ENCODE measurements at places on chromosomes 4 and X.
A peak's percentile ranks its signal among the peaks of the same experiment; 100 is the strongest.

GRCh38 chr4:86452422-86452891, 92.6 kb upstream of the MAPK10 start:
- DNase-seq: no peak

- DNase-seq: no peak
These were observed 84.8 kb upstream of the ZNF827 start for GRCh38 chr4:146023334-146023967.

GRCh38 chr4:22268350-22269025, 247.4 kb downstream of the ADGRA3 start:
- DNase-seq: no peak

GRCh38 chr4:82469791-82470345, 39.5 kb downstream of the ENOPH1 start:
- no peak for DNase-seq

- no peak for DNase-seq
These were observed 72.7 kb upstream of the PSAPL1 start for GRCh38 chr4:7507381-7507780.

DNA sequence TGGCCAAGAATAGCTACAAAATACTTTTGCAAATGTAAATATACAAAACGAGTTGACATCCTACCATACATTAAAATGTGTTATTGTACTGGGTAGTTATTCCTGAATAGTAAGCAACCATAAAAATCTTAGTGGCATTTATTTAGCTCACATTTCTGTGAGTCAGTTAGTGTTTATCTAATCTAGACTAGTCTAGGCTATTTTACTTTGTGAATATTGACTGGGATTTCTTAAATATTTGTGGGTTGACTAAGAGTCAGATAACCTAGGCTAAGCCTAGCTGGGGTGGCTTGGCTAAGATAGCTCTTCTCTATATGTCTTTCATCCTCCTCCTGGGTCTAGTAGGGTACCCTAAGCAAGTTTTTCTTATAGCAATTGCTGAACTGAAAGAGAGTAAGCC, 543.8 kb upstream of the DIAPH2 start:
- DNase-seq: no peak

- no peak for DNase-seq
These were observed 245.3 kb upstream of the JADE1 start for GRCh38 chr4:128564081-128564630.

GRCh38 chrX:153861733-153862310, 24.2 kb downstream of the L1CAM start:
- DNase-seq: no peak

DNA sequence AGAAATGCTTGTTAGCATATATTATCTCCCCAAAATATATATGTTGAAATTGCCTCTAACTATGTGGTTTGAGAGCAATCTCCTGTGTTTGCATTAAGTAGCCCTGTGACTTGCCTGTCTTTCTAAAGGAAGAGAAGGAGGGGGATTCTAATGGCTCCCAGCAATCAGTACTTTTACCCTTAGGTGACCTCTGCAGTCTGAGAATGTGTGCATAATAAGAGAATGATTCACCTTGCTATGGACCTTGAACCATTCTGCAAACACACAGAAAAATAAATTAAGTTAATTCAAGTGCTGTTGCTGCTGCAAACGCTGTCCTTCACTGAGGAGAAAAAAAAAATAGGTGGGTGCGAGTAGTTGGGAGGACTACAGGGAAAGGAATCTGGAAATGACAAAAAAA, 322.2 kb downstream of the IQCM start:
- no peak for DNase-seq

- DNase-seq: no peak
These were observed 129.8 kb upstream of the SLC34A2 start for GRCh38 chr4:25525896-25526295.

GRCh38 chr4:83174844-83175414, 60.4 kb upstream of the PLAC8 start:
- no peak for DNase-seq

DNA sequence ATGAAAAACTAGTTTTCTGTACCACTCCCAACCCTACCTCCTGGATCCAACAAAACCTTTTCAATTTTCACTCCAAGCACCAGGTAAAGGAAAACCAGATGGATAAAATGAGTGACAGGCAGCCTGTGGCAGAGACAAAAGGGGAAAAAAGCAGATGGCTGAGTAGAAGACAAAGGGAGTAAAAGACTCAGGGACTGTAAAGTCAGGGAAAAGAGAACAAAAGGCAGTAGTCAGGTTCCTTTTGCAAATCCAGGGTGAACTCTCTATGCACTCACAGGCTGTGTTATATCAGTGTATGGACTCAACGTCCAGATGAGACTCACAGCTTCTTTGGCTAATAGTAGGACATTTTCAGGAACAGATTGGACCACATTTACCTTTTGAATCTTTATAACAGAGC, 54.2 kb downstream of the QRFPR start:
- DNase-seq: no peak

DNA sequence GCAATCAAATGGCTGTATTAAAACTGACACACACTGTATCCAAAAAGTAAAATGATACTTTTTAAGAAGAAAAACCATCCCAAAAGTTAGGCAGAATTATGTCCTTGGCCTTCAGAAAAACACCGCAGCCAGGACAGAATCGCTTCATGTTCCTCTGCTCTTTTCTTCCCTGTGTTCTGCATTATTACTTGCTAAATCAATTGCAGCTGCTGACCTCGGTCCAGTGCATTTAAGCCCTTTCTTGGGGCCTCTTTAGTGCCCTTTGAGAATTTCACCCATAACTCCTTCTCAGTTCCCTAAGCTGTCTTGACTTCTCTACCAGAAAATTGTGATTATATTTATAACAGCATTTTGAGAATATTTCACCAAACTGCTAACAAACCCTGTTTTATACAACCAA, 696.9 kb downstream of the PCDH7 start:
- DNase-seq: no peak

DNA sequence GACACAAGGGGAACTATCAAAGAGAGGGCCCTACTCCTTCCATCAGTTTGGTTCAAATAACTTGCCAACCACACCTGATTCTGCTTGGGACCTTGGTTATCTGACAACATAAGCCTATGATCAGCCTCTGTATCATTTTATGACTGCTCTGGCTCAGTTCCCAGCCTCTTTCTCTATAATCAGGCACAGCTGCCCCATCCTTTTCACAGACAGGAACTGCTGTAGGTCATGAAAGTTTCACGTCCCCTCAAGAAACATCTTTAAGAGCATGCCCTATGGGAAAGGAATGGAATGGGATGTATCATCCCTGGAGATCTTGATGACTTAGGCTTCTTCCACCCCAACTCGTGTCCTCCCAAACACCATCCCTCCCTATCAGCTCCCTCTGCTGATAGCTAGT, 243.4 kb downstream of the AR start:
- DNase-seq: no peak

GRCh38 chr4:29711226-29711625, 1008.9 kb upstream of the PCDH7 start:
- DNase-seq: no peak

GRCh38 chrX:105869701-105870100, 47.4 kb downstream of the NRK start:
- no peak for DNase-seq

- DNase-seq: no peak
These were observed 268.6 kb upstream of the PCDH18 start for GRCh38 chr4:137800861-137801260.

- no peak for DNase-seq
These were observed 60.9 kb downstream of the SEC24B start for GRCh38 chr4:109494563-109494962.

GRCh38 chr4:22343606-22344005, 172.3 kb downstream of the ADGRA3 start:
- DNase-seq: no peak

GRCh38 chr4:20684852-20685763, 15.2 kb upstream of the PACRGL start:
- DNase-seq: peak; percentile 82

DNA sequence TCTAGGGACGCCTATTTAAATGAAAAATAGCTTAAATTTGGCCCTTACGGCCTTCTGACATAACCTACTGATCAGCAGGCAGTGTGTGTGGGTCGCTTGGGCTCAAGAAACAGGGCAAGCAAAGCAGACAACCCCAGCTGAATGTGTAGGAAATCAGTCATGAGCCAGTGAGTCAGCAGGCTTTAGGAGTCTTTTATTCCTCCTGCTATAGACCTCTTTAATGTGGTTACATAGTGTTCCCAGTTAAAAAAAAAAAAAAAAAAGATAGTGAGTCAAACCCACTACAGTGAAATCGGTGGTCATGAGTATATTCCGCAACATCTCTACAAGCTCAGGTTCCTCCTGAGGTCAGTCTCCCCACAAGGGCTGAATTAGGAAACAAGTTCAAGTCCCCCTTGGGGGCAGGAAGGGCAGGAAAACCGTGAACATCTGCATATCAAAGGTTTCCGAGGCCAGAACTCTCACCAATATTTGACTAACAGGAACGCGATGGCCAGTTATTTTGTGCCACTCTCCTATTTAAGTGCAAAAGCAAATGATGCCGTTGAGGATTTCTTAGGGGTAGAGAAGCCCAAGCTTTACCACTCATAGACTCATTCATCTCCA, 32.7 kb downstream of the ACSL1 start:
- DNase-seq: peak; percentile 82

DNA sequence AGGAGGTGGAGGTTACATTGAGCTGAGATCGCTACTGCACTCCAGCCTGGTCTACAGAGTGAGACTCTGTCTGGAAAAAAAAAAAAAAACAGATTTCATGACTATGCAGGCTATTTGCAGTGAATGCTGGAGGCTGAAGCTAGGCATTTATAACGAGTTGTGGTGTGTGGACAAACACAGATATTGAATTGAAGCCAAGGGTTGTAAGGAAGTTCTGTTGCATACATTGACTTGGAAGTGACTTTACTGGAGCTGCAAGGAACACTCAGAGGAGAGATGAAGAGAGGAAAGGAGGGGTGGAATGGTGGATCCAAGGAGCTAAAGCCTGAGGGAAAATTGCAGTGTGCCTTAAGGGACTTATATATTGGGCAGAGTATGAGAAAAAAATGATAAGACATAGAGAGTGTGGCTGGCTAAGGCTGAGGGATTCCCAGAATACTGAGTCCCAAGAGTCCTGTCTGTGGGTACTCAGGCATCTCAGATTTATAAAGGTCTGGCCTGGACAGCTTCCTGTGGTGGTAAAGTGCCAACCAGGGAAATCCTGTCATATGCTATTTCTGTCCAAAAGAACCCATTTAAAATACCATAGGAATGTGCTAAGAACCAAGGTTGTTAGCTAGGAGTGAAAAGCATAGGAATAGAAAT, 87.8 kb upstream of the GUCY1A1 start:
- no peak for DNase-seq

DNA sequence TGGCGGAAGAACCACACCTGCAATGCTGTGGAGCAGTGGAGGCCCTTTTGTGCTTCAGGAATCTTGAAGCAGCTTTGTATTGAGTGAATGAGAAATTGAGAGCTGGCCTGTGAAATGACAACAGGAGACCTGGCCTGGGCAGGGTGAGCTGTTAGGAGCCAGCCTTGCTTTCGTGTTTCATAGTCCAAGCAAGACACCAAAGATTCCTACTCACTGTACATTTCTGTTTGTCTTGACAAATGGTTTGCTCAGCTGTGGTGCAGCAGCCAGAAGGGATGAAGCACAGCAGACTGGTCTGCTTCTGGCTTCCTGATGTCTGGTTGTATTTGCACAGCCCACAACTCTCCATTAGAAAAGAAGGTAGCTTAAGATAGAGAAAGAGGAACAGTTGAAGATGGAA, 96.5 kb downstream of the GATB start:
- no peak for DNase-seq

GRCh38 chr4:7002336-7002735, 40.8 kb upstream of the TADA2B start:
- no peak for DNase-seq

- no peak for DNase-seq
These were observed 2.6 kb downstream of the POLA1 start for GRCh38 chrX:24696294-24696693.

DNA sequence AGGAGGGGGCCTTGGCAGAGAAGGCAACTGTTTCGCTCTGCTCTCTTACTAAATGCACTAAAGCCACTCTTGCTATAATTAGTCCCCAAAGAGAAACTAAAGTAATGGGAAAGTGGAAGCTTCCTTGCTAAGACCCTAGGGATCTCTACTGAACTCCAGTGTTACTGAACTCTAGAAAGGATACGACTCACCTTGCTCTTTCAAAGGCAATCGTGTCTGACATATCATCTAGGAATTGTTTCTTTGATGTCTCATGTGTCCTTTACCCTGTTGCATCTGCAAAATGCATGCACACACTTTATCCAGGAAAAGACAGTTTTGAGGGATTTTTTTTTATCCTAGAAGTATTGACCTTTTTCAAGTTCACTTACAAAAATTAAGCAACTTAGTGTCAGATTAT, 148.1 kb upstream of the FAM9B start:
- no peak for DNase-seq

DNA sequence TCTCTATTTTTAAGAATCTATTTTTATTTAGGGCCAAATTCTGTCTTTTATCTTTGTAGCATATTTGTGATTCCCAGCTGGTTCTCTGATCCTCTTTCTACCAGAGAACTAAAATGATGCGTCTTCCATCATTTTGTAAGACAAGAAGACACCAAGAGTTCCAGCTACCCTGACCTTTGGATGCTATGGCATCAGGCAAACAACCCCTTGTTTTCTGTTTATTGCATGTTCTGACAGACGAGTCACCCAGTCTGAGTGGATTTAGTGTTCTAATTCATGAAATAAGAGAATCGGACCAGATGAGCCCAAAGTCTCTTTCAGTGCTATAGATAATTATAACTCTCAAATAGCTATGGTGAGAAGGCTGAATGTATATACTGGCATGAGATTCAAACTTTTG, 69.7 kb downstream of the ZFYVE28 start:
- no peak for DNase-seq

GRCh38 chr4:107392951-107393350, 327.1 kb downstream of the PAPSS1 start:
- peak; percentile 27 for DNase-seq

- no peak for DNase-seq
These were observed 20.4 kb upstream of the DCHS2 start for GRCh38 chr4:154511981-154512380.

Data from Kasumi-1 (cell line).